Suprapubic skin (tissue), 4 donors: ENCODE measurements at places on chromosomes 4 and X. TPM values are rescaled to one million over a fixed set of nuclear protein-coding genes. Genes with fewer than 3 reads are reported as not detected.

DNA sequence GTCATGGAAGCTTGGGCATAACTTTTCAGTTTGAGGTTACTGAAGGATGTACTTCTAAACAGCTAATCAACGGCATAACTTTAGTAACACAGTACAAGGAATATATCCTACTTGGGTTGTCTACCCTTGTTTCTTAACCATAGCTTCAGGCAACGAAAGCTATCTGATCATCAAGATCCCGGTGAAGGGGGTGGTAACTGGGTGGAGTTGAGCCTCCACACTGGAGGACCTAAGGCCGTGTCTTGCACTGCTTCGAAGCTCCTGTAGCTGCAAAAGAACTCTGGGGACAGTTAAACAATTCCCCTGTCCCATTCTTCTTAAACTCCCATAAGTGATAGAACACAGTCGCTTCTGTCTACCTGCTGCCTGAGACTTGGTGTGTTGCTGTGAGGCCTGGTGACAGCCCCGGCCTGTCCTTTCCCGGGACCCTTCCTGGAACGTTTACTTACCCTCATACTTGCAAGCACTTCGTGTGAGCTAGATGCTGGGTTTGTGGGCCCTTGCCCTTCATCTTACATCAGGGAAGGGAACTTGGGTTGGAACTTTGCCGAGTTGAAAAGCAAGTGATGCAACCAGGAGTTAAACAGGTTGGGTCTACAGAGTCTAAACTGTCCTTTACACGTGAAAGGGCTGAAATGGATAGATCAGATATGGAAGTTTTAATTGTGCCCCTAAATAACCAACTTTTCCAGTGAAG, 5.8 kb upstream of the WDR1 start:
- no peak for DNase-seq

- no peak for DNase-seq
Measured at GRCh38 chr4:152935631-152936445, at the start of gene FHDC1. FHDC1 (plus strand) TSS chr4:152936323; CDS start chr4:152943058, 6,735 bp downstream.

DNA sequence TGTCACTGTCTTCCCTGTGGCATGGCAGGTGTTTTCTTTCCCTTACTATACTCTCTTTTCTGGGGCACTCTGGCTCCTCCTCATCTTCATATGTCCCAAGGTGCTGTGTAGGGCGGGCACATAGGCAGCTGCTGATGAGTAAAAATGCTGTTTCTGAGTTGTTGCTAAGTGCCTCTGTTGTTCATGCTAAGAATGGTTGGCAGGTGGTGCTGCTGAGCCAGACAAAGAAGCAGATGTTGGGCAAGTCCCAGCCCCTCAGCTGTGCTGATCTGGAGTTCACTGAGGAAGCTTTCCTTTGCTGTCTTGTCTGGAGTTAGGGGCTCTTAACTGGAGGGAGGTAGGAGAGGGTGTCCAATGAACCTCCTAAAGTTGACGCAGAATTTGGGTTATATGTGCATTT, 40.6 kb downstream of the HADH start:
- no peak for DNase-seq

GAGE10 gene
- total RNA-seq = not detected

MAGEA4 gene
- total RNA-seq = not detected

DNA sequence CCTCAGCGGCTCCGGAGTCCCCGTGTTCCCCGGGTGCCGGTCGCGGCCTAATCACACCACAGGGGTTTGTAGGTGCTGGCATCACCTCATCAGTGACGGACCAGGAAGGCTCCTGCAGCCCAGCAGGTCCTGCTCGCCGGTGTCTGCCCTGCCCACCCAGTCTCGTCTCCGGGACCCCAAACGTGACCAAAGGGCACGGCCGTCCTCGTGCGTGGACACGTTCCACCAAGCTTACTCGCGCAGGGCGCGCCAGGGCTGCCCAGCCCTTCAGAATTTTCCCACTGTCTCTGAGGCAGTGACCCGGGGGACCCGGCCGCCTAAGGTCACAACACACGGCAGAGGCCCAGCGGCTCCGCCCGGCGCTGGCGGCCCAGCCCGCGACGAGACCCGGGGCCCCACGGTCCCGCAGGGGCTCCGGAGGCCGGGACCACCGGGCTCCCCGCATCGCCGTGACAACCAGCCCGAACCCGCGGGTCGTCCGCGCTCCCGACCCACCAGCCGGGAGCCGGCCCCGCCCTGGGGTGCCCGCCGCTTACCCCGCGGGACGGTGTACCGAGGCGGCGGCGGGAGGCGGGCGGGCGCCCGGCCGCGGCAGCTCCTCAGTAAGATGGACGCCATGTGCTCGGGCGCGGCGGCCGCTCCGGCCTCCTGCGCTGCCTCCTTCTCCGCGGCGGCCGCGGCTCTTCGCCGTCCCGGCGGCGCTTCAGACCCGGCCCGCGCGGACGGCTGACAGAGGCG, 454 bp downstream of the LETM1 start:
- no peak for DNase-seq

DNA sequence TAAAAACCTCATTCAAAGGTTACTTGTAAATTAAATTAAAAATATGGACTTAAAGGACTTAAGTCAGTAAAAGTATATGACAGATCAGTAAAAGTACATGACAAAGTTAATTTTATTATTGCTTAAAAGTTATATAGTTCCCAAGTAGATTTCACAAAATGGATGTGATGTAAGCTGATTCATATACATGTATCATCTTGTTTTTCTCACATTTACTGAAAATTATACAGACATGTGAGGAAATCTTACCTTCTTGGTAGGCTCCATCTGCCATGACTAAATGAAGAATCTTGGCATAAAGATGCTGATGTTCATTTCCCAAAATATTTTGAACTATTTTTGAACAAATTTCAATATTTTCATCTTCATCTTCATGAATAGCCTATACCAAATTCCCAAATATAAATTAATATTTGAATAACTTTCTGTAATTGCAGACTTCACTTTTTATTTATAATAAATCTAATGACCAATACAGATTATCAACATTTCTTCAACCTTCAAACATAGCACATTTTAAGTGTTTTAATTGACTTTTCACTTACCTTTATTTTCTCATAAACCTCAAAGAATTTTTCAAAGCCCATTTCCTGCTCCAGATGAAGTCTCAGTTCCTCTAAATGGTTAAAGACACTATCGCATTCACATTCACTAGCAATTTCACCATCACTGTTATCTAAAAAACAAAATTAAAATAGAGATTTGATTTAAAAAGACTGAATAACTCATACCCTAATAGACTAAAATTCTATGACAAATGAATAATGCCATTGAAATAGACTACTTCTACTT, 129.4 kb upstream of the SH3RF1 start:
- DNase-seq = no peak

GRCh38 chr4:122889726-122890125, 32.7 kb downstream of the NUDT6 start:
- no peak for DNase-seq

DNA sequence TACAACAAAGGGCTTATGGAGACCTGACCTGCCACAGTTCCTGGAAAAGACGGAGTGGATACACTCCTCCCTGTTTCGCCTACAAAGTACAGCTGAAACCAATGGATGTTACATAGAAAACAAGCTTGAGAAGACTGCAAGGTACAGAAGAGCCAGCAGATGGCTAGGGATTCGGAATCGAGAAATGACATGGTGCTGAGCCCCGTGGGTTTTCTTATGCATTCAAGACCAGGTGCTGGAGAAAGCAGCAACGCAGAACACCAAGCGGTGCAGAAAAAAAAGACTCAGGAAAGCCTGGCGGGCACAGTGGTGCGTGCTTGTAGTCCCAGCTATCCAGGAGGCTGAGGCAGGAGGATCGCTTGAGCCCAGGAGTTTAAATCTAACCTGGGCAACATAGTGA, 13.8 kb downstream of the TIMM17B start:
- no peak for DNase-seq

VCX gene
- total RNA-seq = not detected

DNA sequence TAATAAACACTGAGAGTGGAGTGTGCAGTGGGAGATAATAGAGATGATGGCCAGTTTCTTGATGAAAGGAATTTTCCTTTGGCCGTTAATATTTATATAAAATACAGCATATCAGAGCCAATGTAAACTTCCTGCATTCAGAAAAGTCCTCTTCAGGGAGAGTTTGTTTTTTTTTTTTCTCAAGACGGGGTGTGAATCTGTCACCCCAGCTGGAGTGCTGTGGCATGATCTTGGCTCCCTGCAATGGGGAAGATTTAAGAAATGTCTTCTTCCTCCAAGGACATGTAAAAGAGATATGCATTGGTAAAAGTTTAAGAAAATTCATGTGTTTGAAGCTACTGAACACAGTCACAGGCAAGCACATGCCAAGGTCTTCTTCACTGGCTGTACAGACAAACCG, 25.4 kb upstream of the TBC1D9 start:
- DNase-seq = no peak

- no peak for DNase-seq
Measured at GRCh38 chr4:47646372-47646771, 161.3 kb downstream of the ATP10D start.

GRCh38 chrX:24229400-24229879, 79.9 kb downstream of the ZFX start:
- DNase-seq = no peak

PRKG2 gene
- 1.3 TPM for total RNA-seq

REELD1 gene
- total RNA-seq = not detected

- no peak for DNase-seq
Measured at GRCh38 chr4:157099506-157099905, 23.6 kb downstream of the GLRB start.

TMEM150C gene
- total RNA-seq = 7.3 TPM

- no peak for DNase-seq
Measured at GRCh38 chrX:119692191-119693039, 553 bp downstream of the SEPTIN6 start.

- peak; percentile 69 for DNase-seq
Measured at GRCh38 chrX:14528629-14529289, 577 bp upstream of the GLRA2 start.

DNA sequence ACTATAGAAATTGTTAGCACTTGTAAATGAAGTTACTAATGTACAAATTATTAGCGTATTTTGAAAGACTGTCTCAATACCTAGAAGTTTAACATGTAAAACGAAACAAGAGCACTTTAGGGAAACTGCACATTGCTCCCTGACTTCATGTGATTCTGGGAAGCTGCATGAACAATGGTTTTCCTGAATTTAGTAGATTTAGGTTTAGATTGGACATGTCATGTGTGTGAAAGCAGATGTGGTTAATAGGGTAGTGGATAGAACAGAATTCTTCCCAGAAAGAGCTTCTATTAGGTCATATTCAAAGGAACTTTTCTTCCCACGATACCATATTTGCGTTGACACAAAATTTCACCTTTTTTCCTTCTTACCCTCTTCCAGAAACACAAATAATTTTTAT, 14.9 kb upstream of the CXCL8 start:
- no peak for DNase-seq

GRCh38 chr4:10671366-10671765, 13.2 kb downstream of the CLNK start:
- DNase-seq = no peak

MMGT1 gene
- total RNA-seq = 20.8 TPM

DNA sequence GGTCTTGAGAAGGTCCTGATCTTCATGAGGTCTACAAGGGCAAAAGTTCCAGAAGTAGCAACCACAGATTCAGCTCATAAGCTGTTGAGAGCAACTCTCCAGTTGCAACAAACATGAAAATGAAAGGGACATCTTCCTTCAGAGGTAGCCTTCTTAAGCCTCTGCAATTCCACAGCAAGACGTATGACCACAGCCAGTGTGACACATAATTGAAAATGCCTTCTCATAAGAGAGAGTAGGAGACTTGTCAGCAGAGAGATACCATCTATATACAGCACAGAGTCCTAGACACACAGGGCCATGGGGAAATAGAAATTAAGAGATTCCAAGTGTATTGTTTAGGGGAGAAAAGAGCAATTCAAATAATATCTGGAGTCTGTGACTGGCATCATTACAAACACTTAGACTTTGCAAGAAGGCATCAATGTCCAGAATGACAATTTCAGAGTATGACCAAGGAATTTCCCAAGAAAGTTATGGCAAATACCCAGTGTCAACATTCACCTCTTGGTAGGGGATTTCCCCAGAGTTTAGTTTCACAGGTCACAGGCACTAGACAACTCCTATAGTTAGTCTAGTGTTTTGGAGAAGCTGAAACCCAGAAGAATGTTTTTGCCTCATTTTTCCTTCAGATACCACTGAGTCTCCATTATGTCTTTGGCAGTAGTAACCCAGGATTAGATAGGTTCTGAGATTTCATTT, 340.3 kb downstream of the ZNF674 start:
- DNase-seq = no peak

CSAG2 gene
- not detected for total RNA-seq

- DNase-seq = no peak
Measured at GRCh38 chrX:15947648-15948317, 93.2 kb upstream of the AP1S2 start.

DCAF8L1 gene
- total RNA-seq = not detected

- no peak for DNase-seq
Measured at GRCh38 chrX:118633530-118633929, 93.9 kb upstream of the IL13RA1 start.

DNA sequence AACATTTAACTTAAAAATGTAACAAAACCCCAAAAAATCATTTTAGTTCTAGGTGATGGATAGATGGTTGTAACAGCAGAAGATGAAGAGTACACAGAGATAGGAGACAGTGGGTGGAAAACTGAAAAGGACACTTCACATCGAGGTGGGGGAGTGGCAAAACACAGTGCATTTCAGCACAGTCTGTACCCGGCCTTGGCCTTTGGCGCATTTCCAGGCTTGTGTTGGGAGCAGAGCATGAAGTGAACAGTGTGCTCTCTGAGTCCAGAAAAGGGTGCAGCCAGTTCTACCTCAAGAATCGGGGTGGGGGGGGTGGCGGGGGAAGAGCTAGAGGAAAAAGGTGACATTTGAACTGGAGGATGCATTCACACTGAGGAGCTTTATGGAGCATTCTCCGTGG, 4.3 kb downstream of the TSPYL2 start:
- DNase-seq = no peak

GRCh38 chr4:7838136-7838782, 101.4 kb downstream of the AFAP1 start:
- DNase-seq = no peak

PCYT1B gene
- 1.1 TPM for total RNA-seq

GRCh38 chr4:100369871-100370270, 148.0 kb downstream of the EMCN start:
- no peak for DNase-seq

- DNase-seq = no peak
Measured at GRCh38 chr4:47386561-47387235, 76.8 kb downstream of the COMMD8 start.

DNA sequence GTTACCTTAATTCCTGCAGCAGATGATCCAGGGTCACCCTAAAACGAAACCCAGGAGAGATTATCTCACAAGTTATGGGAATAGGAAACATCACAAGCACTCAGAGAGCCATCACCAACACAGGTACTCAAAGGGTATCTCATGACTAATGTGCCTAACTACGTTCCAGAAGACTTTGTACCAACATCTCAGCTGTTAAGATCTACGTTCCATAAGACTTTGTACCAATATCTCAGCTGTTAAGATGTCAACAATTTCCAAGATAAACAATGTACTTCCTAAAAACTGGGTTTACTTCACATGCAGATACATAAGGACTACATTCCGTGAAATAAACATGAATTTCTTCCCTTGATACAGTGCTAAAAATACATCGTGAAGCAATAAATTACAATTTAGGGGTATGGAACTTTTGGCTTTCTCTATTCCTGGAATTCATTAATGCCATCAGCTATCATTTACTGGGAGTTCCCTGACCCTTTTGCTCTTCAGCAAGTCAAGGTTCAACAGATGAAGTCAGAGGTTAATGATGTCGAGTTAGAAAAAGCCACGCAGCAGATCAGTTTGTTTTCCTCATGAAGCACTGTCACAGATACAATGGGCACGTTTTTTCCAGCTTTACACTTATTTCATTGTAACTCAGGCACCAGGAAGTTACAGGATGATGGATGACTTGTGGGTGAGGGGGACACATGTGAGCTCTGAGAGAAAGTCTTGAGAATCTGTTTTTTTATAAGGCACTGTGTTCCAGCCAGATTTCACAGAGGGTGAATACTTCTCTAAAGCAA, 127.0 kb upstream of the ETNPPL start:
- DNase-seq = no peak
